ENCODE measurements at places on chromosomes 3 and 15.

DNA sequence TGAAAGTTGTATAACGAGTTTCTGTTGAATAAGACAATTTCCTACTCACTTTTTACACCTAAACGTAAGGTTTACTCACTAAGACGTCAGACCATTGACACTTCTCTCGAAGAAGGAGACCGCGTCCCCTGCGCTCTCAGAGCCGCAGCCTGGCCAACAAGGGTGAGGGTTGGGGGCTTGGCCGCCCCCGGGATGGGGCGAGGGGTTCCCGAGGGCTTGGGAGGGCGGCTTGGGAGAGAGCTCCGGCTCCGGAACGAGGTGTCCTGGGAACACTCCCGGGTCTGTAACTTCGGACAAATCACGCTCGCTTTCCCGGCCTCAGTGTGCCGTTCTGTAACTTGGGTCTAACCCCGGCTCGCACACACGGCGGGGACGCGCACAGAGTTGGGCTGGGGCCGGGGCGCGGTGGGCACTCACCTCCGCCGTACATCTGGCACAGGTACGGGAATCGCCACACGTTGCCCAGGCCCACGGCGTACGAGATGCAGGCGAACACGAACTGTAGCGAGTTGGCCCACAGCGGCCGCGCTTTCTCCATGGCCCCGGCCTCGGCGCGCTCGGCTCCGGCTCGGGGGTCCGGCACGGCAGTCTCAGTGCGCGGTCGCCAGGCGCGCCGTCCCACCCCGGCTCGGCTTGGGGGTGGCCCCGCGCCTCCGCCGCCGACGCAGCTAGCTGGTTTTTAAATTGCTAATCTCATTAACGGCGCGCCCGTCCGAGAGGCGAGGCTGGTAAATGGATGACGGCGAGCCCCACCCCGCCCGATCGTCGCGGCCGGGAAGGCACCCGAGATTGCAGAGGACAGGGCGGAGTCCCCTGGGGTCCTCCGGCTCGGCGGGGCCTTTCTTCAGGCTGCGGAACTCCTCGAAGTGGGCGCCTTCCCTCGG, at the start of gene SLC6A20:
SLC6A20 (minus strand) TSS at position 655 of the 884 bp plus-strand sequence; CDS start at position 538, 117 bp downstream.
- DNase-seq = no peak

- DNase-seq = no peak
These were observed 121.9 kb downstream of the NEO1 start for GRCh38 chr15:73174171-73174570.

DNA sequence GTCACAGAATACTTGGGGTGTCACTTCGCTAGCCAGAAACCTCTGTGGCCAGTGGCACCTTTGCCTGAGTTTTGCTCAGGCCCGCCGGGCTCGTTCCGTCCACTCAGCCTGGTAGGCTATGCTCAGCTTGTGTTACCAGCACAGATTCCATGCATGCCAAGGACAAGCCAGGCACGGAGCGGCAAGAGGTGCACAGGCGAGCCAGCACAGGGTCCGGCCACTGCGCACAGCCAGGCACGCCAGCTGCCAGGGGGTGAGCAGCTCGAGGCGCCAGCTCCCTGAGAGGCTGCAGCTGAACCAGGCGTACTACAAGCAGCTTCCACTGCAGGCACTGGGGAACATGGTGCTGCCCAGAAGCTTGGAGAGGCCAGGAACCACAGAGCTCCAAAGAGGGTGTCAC, 14.7 kb downstream of the PCYT1A start:
- DNase-seq = no peak

- no peak for DNase-seq
These were observed 27.6 kb downstream of the LMCD1 start for GRCh38 chr3:8529181-8529637.

Measured in activated T-helper 9 cell treated with anti-CD3 and anti-CD28 coated beads, Interleukin-2, amount 50 U/mL, for 16 hours (primary cell).